ENCODE measurements at places on chromosomes 3 and 15.

GRCh38 chr3:48716508-48716981 lies 476 bp downstream of the IP6K2 start:
- peak; percentile 28 for DNase-seq

- DNase-seq, result no peak
Observed at GRCh38 chr3:51974277-51974962, 444 bp upstream of the ABHD14A start.

DNA sequence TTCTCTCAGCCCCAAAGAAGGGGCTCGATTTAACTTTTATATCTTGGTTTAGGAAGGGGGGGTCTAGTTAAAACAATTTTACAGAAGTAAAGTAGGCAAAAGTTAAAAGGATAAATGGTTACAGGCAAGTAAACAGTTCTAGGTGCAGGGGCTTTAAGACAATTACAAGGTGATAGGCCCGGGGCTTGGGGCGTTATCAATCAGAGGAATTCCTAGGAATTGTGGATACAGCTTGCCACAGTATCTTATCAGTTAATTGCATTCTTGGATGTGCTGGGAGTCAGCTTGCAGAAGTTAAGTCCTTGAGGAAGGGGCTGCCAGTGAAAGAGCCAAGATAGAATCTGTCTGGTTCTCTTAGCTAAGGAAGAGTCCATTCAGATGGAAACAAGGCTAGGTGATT lies 52.7 kb downstream of the NSMCE3 start:
- no peak for DNase-seq

GRCh38 chr3:187017511-187018230 lies 87.3 kb downstream of the ST6GAL1 start:
- DNase-seq, result no peak

- DNase-seq, result no peak
Observed at GRCh38 chr3:171195686-171196085, 169.2 kb upstream of the SLC2A2 start.

GRCh38 chr3:59288951-59289350 lies 239.1 kb upstream of the CFAP20DC start:
- DNase-seq, result no peak

GRCh38 chr3:17466028-17466427 lies 276.4 kb downstream of the TBC1D5 start:
- no peak for DNase-seq

DNA sequence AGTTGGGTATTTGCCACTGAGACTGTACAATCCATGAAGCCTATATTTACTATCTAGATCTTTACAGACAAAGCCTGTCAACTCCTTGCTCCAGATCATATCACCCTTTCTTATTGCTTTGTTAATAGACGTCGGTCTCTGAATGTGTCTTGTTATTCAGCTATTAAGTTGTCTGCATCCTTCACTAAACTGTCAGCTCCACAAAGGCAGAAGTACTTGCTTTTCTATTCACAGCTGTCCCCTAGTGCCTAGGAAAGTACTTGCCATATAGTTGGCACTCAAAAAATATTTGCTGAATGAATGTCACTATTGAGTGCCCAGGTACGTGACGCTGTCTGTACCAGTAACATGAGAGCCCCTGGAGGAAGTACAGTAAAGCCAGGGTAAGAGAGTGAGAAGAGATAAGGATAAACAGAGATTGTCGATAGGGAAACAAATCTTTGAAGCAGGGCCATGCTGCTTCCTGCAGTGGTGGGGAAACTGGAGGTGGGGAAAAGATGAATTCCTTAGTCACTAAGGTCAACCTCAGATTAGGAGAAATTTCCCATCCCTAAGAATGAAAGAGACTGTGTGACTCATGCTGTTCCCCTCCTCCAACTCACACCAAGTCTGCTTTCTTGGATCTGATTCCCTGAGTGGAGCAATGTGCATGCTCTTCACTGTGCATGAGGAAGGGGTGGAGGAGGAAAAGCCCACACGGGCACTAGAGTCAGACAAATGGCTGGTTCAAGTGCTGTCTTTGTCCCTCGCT lies 36.3 kb downstream of the PRICKLE2 start:
- DNase-seq, result no peak

DNA sequence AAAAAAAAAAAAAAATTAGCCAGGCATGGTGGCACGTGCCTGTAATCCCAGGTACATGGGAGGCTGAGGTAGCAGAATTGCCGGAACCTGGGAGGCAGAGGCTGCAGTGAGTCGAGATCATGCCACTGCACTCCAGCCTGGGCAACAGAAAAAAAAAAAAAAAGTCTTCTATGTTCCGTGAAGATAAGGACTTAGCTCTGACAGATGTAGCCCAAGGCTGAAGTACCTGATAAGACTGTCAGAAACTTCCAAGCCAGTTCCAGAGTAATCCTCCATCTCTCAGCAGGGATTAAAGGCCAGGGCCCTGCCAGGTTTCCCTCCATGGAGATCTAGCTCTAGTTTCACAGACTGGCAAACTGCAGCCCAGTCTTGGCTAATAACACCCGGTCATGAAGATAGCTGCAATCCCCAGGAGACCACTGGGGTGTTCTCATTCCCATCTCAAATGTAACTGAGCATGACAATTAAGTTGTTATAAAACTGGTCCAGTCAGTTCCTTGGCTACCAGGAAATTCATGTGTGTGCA lies 8.5 kb downstream of the CDCP1 start:
- DNase-seq, result peak; percentile 34

GRCh38 chr3:100072326-100073048 lies 41.8 kb downstream of the FILIP1L start:
- DNase-seq, result no peak

GRCh38 chr3:50388016-50388719 lies 28.8 kb upstream of the TMEM115 start:
- DNase-seq, result peak; percentile 81

DNA sequence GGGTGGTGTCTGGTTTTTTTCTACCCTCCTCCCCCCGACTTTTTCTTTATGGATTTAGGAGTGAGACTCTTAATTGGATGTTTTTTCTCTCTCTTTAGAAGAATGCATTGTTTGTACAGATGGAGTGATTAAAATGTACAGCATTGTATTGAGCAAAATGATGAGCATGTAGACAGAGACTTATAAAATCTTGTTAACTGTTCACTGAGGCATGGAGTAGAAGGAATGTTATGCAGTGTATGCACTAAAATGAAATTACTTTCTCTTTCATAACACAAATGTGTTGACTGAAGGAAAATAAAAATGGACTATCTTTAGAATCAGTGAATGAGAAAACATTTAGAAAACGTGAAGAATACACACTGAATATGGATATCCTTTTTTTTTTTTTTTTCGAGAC lies 39.8 kb downstream of the ZFAND6 start:
- DNase-seq, result no peak

GRCh38 chr3:181712553-181713279 lies 991 bp downstream of the SOX2 start:
- peak; percentile 63 for DNase-seq

DNA sequence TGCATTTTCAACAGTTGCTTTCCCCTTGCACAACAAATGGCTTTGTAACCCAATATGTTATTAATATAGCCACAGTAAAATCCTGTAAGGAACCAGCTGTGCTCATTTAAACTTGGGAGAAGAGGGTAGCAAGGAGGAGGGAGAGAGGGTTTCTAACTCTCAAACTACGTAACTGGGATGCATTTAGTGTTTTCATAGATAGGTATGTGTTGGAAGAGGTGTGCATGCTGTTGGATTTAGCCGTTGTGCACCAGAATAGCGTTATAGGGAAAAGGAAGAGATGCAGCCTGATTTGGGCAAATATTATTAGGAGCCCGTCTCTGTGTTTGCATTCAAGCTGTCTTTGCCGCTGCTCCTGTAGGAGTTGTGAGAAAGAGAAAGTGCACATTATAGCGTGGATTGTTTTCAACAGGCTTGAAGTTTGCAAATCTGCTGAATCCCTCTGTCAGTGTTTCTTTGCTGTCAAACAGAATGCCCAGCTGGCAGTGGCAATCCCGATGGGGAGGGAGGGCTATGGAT lies 39.4 kb downstream of the ARPP21 start:
- peak; percentile 90 for DNase-seq

- DNase-seq, result no peak
Observed at GRCh38 chr15:53447053-53447574, 312.3 kb downstream of the WDR72 start.

- no peak for DNase-seq
Observed at GRCh38 chr3:1091286-1091685, 1.5 kb upstream of the CNTN6 start.

DNA sequence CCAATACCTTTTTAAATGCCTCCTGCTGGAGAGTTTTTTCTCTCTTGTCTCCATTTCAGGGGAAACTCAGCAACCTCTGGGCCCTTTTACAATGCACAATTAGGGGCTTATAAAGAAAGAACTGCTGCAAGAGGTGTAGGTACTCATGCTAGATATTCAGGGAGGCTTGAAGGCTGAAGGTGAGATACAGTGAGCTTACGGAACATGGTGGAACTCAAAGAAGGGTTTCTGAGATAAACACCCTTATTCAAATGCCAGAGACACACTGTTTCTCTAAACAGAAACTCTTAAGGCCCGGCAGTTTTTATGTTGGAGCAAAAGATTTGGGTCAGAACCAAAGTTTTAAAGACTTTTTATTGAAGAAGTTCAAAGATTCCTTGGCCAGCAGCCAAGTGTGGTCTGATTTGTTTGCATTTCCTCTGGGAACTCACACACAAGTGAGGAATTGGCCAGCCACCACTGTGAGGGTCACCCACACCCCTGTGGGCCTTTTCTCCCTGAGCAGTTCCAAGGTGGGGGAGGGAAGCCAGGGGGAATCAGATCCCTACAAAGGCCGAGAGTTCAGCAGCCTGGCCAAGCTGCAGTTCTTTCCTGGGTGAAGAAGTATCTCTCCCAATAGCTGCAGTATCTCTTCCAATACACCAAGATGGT lies 47.8 kb downstream of the TNFAIP8L3 start:
- no peak for DNase-seq

DNA sequence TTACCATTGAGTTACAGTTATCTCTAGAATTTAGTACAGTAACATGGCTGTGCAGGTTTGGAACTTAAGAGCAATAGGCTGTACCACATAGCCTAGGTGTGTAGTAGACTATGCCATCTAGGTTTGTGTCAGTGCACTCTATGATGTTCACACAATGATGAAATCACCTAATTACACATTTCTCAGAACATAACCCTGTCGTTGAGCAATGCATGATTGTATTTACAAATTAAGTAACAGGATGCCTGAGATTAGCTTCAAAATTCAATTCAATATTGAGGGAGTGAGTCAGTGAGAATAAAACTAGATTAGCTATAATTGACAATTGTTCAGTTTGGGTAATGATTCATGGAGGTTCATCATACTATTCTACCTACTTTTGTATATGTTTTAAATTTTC lies 633.8 kb downstream of the IGSF11 start:
- DNase-seq, result no peak

GRCh38 chr3:58526515-58526957 lies 10.5 kb downstream of the ACOX2 start:
- no peak for DNase-seq
